ENCODE measurements at places on chromosomes 1 and 21. TPM values are rescaled to one million over a fixed set of nuclear protein-coding genes. Genes with fewer than 3 reads are reported as not detected.

The PCAT6 gene
- total RNA-seq: 1.7 TPM

The CPLANE2 gene
- 3.9 TPM for total RNA-seq

The CIART gene
- 2.4 TPM for total RNA-seq

The KCNA2 gene
- total RNA-seq: not detected

The HSPA6 gene
- total RNA-seq: not detected

The C1orf116 gene
- total RNA-seq: 0.07 TPM

The GJA4 gene
- 22.1 TPM for total RNA-seq

The NBPF12 gene
- total RNA-seq: 10.7 TPM

The ICOSLG gene
- 3.4 TPM for total RNA-seq

The IFFO2 gene
- 35.1 TPM for total RNA-seq

The EVA1C gene
- 38.6 TPM for total RNA-seq

The CFAP45 gene
- total RNA-seq: 2.1 TPM

The LCE1F gene
- total RNA-seq: not detected

The TSSK3 gene
- 1.1 TPM for total RNA-seq

The F3 gene
- total RNA-seq: 2.3 TPM

The SLC1A7 gene
- not detected for total RNA-seq

The KRTAP19-8 gene
- total RNA-seq: not detected

The CELA2B gene
- total RNA-seq: not detected

The MIXL1 gene
- 1.2 TPM for total RNA-seq

The SLC45A1 gene
- total RNA-seq: 1.1 TPM

The KRTAP21-2 gene
- total RNA-seq: not detected

The INPP5B gene
- 14.7 TPM for total RNA-seq

The HPDL gene
- total RNA-seq: 5.6 TPM

The PSMG1 gene
- 66.3 TPM for total RNA-seq

The FCMR gene
- not detected for total RNA-seq

The CRP gene
- total RNA-seq: not detected

The CAMK2N1 gene
- 11.9 TPM for total RNA-seq

The ABCA4 gene
- 4.9 TPM for total RNA-seq

The TMPRSS3 gene
- not detected for total RNA-seq

The PROK1 gene
- total RNA-seq: not detected

The NBL1 gene
- 40.5 TPM for total RNA-seq

The MNDA gene
- total RNA-seq: not detected

The DHX9 gene
- total RNA-seq: 220 TPM

The SLC22A15 gene
- total RNA-seq: 0.44 TPM

The C4BPA gene
- not detected for total RNA-seq

The ENTREP3 gene
- 62.7 TPM for total RNA-seq

The HTR1D gene
- total RNA-seq: 1.5 TPM

The SDF4 gene
- total RNA-seq: 185 TPM

The FCRL1 gene
- total RNA-seq: not detected

The TAS1R1 gene
- total RNA-seq: not detected

The PTPRF gene
- 338 TPM for total RNA-seq

The LCE3D gene
- not detected for total RNA-seq

The MAP3K7CL gene
- 10.9 TPM for total RNA-seq

The RGS1 gene
- not detected for total RNA-seq

The SLC16A4 gene
- total RNA-seq: 2.1 TPM

All from endothelial cell of umbilical vein (primary cell).